ENCODE measurements at places on chromosomes 4 and X.

GRCh38 chr4:5710065-5710960 lies 688 bp upstream of the EVC start:
- DNase-seq: no peak

DNA sequence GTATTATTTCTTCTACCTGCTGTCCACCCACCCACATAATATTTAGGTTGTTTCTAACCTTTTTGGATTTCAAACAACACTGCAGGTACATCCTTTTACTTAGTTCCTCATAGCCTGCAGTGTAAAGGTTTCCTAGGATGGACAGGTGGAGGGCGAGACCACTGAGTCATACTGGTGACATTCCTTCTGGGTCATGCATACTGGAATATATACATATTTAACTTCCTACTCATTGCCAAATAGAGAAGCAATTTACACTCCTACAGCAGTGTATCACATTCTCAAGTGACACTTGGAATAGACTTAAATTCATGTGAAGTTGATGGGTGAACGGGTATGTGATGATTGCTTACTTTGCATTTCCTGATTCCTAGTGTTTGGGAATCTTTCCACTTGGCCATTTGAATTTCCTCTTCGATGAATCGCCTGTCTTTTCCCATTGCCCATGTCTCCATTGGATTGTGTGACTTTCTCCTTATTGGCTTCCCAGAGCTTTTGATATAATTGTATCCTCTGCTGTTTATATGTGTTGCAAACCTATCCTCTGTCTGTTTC lies 8.2 kb upstream of the PPP2R2C start:
- DNase-seq: no peak

- no peak for DNase-seq
These were observed 83.0 kb upstream of the IL13RA1 start for GRCh38 chrX:118644378-118644777.

DNA sequence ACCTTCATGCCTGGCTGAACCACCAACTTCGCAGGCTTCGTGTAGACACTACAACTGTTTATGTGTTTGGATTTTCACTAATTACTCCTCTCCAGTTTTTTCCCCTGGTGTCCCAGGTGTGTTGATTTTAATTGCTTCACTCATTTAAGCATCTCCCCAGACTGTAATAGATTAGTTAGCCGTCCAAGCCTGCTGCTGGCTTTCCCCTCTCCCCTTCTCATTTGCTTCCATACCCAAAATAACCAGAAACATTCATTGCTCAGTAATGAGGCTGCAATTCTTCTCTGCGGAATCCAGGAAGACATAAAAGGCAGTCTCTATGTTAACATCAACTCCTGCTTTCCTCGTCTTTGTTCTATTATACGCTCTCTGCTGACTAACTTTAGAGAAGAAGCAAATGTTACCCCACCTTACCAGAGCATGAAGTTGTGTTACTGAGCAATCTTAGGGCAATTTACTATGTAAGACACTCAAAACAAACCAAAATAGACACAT lies 37.9 kb upstream of the SCRG1 start:
- DNase-seq: no peak

DNA sequence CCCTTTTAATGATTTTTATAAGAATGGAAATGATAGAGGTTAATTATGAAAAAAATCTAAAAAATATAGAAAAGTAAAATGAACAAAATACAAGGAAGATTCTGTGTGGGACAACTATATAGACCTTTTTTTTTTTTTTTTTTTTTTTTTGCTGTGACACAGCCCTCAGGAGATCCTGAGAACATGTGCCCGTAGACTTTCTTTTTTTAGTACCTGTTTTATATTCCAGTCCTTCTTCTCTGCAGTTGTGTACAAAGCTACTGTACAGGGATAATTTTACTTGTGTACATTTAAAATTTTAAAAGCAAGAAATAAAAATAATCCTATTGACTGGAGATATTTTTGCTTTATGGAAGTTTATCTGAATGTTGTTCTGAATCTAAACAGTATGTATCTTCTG lies 85.5 kb downstream of the KDM6A start:
- DNase-seq: no peak

GRCh38 chr4:130023088-130023487 lies 927.1 kb downstream of the C4orf33 start:
- DNase-seq: no peak

GRCh38 chr4:147515220-147515936 lies 34.5 kb downstream of the EDNRA start:
- no peak for DNase-seq

DNA sequence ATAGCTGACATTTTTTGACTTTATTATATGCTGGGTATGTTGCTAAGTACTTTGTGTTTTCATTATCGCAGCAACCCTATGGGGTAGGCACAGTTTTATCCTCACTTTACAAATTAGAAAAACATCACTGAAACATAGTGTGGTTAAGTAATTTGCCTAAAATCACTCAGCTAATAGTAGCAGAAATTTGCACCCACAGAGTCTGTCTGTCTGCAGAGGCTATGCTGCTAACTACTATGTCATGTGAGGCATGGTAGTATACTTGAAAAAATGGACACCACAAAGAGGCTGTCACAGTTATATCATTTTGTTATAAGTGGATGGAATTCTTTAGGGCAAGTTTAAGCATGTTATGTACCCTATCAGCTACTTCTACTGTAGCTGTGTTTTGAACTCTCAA lies 69.0 kb downstream of the STAG2 start:
- DNase-seq: no peak

DNA sequence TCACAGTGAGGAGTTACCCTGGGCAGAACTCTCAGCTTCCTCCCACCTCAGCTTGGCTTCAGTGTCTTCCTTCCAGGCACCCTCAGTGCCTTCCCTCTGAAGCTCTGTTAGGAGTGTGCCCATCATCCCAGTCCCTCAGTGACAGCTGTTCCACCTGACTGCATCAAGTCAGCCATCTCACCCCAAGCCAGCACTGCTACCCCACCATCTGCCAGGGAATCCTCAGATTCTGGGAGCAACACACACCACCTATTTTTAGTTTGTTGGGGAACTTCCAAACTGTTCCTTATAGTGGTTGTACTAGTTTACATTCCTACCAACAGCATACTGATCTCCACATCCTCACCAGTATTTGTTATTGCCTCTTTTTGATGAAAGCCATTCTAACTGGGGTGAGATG lies 182.9 kb downstream of the RELL1 start:
- no peak for DNase-seq

GRCh38 chr4:48015678-48016077 lies 803 bp downstream of the CNGA1 start:
- DNase-seq: no peak

DNA sequence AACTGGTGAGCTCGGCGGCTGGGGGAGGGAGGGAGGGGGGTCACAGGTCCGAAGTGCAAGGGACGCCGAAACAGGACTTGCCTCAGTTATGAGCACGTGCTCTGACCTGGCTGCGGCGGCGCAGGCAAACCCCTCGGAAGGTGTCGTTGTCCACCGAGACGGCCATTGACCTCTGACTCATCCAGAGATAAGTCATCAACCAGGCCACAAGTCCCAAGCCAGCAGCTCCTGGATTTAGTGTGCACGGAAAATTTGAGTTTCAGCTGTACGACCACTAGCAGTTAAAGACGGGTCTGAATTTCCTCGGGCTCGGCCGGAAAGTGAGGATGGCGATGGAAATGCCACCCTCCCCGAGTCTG lies 674 bp downstream of the SH3D19 start:
- DNase-seq: no peak

All from GM18507 (cell line).